ENCODE measurements at places on chromosomes 6 and 20.

DNA sequence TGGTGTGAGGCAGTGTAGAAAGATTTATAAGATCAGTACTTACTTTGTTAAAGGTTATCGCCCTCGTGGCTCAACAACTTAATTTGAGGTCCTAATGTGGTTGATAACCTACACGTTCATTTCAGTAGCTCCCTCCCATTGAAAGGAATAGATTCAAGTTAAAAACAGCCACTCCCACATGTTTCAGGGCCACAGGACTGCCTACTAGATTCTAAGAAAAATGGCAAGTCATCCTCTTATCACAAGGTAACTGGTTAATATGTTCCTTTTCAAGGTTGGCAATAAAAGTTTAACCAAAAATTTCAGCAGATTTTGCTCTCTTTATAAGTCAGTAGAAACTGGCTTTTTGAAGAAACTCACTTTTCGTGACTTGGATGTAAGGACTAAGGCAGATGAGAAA is 17.1 kb downstream of the GSTA2 start:
- no peak for DNase-seq

DNA sequence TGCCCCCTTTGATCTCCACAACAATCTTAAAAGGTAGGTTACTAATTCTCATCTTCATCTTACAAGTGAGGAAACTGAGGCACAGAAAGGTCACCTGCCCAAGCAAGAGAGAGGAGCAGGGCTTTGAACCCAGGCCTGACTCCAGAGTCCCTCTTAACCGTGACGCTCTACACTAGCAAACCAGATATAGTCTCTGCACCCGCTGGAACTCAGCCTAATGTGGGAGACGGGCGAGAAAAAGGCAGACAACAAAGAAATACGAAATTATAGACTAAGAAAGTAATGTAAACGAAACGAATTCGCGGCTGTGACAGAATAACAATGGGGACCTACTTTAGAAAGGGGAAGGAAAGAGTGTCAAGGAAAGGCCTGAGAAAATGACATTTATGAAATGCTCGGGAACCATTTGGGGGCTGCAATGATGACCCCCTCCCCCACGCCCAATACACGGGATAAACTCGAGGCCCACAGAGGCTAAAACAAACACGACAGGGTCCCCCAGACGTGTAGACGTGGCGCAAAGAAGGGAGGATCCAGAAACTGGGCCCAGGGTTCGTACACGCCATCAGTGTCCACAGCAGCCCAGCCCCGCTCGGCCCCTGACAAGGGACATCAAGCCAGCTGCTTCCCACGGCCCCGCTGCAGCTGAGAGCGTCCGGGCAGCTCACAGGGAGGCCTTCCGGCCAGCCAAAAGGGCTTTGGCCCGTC is 637 bp downstream of the TRPC4AP start:
- DNase-seq, result no peak

GRCh38 chr20:6566821-6567220 is 200.7 kb upstream of the BMP2 start:
- no peak for DNase-seq

GRCh38 chr6:118660218-118660569 is 8.8 kb upstream of the CEP85L start:
- DNase-seq, result no peak

DNA sequence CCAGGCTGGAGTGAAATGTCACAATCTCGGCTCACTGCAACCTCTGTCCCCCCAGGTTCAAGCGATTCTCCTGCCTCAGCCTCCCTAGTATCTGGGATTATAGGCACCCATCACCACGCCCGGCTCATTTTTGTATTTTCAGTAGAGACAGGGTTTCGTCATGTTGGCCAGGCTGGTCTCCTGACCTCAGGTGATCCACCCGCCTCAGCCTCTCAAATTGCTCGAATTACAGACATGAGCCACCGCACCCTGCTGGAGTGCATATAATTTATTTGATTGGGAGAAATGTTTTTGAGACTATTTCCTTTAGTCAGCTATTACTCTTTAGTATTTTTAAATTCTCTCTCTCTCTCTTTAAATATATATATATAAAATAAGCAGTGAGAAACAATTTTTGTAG is 29.8 kb downstream of the FAM83B start:
- no peak for DNase-seq

- DNase-seq, result no peak
These were observed 39.7 kb downstream of the AGPAT4 start for GRCh38 chr6:161233986-161234661.
